ENCODE measurements at places on chromosomes 13 and 19.

GRCh38 chr13:99225078-99225477 is 24.4 kb downstream of the UBAC2 start:
- no peak for DNase-seq

DNA sequence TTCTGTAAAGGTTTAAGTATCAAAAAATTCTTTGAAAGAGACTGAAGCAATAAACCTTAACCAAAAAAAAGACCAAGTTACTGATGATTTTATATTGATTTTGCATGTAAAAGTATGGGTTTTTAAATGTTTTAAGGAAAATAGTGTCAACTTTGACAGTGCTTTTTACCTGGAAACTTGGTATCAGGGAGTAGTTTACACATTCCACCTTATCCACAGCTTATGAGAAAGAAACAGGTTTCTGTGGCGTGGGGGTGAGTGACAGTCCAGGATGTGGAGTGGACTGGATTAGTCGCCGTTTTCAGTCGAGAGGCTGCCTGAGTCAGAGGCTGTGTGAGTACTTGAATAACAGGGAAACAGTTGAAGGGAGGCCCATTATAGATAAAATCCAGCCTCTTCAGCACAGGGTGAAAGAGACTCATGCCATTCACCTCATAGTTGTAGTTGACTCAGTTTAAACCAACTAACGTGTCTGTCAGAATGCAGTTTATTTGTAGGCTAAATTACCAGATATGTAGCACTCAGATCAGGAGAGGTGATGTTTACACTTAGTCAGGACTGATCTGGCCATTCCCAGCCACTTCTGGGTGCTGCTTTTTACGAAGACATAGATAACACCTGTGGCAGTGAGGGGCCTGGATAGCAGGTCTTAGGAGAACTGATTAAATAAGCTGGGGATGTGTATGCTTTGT is 595 bp upstream of the GPR183 start:
- DNase-seq, result peak; percentile 73

GRCh38 chr13:110281736-110282135 is 25.2 kb downstream of the COL4A1 start:
- no peak for DNase-seq

DNA sequence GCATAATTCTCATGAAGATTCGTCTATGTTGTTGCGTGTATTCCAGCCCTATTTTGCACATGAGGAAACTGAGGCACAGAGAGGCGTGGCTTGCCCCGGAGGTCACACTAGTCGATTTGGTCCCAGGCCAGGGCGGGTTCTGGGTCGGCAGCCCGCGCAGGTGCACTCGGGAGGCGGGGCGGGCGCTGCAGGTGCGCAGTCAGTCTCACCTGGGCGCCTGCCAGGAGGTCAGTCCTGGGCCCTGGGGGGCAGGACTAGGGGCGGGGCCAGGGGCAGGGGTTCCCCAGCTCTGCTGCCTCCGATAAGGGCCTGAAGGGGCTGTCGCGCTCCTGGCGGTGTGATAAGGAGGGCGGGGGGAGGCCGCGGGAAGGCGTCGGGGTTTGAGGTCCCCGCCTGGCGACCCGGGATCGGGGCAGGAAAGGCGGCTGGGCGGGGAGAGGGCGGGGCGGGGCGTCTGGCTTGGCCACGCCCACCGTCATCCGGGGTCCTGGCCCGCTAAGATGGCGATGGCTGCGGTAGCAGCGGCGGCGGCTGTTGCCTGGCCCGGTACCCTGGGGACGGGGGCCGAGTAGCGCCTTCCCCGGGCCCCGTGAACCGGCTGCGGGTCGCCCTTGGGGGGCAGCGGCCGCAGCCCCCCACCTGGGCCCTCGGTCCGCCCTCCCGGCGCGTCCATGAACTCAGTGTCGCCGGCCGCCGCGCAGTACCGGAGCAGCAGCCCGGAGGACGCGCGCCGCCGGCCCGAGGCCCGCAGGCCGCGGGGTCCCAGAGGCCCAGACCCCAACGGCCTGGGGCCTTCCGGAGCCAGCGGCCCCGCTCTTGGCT is at the start of gene ATG4D:
Gene ATG4D, plus strand, starts transcription at position 485 of the 822 bp plus-strand sequence. Its CDS starts 187 bp downstream, at position 672.
- peak; percentile 79 for DNase-seq

GRCh38 chr13:36533806-36534205 is 101.5 kb downstream of the CCNA1 start:
- DNase-seq, result no peak

DNA sequence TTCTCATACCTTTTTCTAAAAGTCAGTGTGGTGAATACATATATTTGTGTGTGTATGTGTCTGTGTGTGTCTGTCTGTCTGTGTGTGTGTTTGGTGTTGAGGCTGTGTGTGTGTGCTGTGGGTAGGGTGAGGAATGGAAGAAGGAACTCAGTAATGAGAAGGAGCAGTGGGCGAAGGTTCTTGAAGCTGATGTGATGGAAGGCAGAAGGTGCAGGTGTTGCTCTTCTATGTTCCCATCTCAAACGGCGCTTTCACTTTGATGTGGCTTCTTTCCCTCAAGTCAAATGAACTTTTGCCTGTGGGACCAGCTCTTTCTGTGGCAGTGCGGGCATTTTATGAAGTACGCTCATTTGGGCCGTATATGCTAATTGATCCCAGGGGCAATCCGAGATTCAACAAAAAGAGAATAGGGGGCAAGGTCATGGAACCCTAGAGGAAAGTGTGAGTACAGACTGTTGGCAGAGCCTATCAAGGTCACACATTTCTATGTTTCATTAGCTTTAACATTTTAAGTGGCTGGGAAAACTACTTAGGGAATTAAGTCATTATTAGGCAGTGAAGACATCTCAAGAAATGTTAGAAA is 15.2 kb downstream of the BIVM start:
- DNase-seq, result no peak

DNA sequence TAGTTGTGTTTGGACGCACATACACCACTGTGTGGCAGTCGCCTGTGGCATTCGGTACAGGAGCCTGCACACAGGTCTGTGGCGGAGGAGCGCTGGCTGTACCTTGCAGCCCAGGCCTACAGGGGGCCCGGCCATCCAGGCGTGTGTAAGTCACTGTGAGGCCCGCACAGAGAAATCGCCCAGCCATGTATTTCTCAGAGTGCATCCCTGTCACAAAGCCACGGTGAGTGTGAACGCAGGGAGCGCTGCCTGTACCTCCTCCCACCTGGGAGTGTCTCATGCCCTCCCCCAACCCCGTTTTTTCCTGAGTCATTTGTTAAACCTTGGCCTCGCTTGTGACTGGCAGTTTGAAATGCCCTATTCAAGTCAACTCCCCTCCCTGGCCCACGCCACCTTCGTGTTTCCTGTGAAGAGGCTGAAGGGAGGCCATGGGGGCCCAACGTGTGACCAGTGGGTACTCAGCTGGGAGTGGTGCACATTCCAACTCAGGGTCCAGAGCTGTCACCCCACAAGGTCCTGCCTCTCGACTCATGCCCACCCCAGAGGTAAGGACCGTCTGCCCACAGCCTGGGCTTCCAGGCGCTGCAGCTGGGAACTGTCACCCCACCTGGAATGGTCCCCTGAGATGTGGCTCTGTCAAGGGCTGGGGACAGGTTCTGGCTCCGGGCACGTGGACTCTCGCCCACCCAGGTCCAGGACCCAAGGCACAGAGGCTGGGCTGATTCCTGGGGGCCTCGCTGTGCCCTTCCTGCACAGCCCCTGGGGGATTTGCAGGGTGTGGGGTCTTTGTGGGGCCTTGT is 11.6 kb upstream of the RASA3 start:
- DNase-seq, result peak; percentile 76

DNA sequence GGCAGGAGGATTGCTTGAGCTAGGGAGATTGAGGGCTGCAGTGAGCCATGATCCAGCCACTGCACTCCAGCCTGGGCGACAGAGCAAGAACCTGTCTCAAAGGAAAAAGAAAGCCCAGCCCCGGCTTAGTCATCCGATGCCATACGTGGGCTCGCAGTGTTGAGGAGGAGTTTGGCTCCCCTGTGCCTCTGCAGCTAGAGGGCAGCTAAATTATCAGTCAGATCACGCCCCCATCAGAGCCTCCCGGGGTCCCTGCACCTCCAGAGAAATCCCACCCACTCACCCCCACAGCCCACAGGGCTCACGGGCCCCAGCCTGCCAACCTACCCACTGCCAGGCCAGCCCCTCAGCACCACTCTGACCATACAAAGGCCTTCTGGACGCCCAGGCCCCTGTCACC is 27.6 kb downstream of the MAU2 start:
- no peak for DNase-seq

DNA sequence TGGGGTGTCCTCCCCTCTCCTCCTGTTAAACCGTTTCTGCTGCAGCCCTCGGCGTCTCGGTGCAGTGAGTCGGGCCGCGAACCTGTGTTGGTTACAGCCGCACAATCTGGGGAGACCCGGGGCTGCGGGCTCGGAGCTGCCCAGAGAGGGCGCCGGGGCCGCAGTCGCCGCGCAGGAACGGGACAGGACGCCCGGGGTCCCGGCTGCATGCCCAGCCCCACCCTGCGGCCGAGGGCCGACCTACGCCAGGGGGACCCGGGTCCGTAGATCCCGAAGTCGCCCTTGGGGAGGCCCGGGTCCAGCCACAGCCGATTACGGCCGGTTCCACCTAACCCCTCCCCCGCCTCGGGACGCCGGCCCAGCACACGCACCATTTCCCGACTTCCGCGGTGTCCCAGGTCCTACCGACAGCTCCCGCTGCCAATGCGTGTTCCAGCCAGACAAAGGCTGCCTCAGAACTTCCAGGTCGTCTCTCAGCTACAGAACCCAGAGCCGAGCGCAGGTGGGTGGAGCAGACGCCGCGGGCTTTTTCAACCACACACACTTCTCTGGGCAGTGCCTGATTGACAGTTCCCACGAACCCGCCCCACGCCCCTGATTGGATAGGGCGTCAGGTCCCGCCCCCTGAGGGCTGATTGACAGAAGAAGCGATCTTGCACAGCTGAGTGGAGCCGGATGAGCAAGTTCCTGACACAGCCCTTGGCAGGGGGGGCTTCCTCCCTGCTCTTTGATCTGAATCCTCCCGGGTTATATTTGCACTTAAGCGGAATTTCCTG is at the start of gene ZNF443:
Gene ZNF443, minus strand, starts transcription at position 481 of the 776 bp plus-strand sequence. Its CDS starts 107 bp downstream, at position 374.
- peak; percentile 98 for DNase-seq

- DNase-seq, result no peak
These were observed 44.4 kb downstream of the TSHZ3 start for GRCh38 chr19:31304831-31305312.

- DNase-seq, result no peak
These were observed 111.0 kb downstream of the HSPH1 start for GRCh38 chr13:31050486-31051400.

GRCh38 chr19:11194656-11195558 is 2.4 kb downstream of the KANK2 start:
- peak; percentile 34 for DNase-seq

DNA sequence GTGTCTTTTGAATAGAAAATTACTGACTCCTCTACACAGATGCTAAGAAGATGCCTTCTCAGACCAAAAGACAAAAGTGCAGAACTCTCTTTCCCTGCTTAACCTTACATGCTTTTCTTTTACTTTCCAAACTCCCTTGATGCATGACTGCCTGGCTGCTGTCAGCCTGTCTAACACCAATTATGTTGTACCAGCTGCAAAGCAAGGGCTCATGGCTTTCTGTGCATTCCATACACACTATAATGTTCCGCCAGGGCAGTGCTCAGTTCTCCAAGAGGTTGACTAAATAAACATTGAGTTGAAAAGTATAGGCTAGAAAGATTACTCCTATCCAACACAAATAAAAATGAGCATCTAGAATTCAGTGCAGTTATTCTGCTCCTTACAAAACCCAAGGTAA is 330.4 kb upstream of the NBEA start:
- no peak for DNase-seq

GRCh38 chr19:2201473-2202148 is 34.5 kb downstream of the PLEKHJ1 start:
- no peak for DNase-seq

DNA sequence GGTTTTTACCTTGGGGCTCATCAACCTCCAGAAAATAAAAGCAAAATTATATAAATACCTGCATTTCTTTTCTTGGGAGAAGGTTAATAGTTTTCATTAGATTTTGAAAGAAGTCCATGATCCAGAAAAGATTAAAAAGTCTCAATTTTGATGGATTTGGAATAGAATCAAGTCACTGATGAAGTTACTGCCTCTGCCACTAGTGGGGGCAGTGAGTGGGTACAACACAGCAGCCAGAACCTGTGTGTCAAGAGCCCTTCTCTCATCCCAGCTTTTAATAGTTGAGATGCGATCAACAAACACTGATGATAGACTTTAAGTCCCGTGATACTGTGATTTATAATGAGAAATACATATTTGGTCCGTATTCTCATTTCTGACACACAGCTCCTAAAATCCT is 686.7 kb downstream of the DIAPH3 start:
- DNase-seq, result no peak

GRCh38 chr13:111161601-111162600 is 46.8 kb downstream of the ARHGEF7 start:
- no peak for DNase-seq

GRCh38 chr13:109870696-109871370 is 84.5 kb upstream of the IRS2 start:
- no peak for DNase-seq

DNA sequence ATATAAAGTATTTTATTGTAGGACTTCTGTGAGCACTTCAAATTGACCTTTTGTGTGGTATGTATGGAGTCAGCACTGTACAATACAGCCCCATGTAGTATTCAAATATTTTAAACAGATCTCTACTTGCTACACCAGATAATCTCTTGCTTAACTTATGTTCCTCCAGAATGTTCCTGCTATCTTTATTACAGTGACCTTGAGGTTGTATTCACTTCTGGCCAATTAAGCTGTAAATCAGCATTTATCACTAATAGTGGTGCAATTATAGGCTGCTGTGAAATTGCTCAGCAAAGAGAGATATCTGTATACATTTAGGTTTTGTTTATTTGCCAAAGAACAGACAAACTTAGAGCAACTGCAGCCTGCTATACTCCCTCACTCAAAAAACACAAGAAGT is 1218.6 kb downstream of the PCDH17 start:
- DNase-seq, result no peak

- peak; percentile 21 for DNase-seq
These were observed 934 bp downstream of the N4BP2L2 start for GRCh38 chr13:32537580-32538142.
